ENCODE measurements at places on chromosomes 12 and 14.

- DNase-seq: no peak
These were observed 13.9 kb upstream of the DEGS2 start for GRCh38 chr14:100173353-100173752.

DNA sequence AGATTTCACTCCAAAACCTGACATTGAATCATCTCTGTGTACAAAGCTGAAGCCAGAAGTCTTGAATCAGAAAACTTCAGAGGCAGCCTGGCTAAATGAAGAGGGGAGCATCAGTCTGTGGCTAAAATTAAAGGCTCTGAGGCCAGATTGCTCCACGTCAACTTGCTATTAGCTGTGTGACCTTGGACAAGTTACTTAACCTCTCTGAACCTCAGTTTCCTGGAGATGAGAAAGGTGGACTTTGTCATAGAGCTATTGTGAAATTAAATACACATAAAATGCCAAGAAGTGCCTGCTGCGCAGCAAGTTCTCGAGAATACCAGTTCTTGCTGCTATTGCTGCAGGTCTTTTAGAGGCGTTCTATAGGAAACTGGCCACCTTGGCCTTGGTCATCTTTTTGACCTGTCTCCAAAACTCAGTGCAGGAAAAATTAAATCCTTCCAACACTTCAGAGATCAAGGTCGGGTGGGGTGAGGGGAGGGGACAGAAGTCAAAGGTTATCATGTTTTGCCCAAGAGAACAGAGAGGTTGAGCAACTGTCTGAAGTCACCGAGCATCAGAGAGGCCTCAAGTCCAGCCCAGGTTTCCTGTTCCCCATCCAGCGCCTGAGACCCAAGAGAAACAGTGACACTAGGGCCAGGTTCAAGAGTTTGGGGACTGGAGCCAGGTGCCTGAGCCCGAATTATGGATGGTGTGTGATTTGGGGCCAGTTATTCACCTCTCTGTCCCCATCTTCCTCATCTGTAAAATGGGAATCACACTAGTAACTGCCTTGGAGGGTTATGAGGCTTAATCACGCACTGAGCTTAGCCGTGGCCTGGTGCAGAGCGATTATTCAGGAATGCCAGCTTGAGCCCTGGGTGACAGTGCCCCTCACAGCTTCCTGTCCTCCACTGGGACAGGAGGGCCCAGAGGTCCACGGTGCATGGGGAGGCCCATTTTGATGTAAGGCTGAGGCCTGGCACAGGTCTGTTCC, 1.1 kb downstream of the SERPINA1 start:
- DNase-seq: no peak

- no peak for DNase-seq
These were observed 369.8 kb downstream of the AACS start for GRCh38 chr12:125434936-125435443.

DNA sequence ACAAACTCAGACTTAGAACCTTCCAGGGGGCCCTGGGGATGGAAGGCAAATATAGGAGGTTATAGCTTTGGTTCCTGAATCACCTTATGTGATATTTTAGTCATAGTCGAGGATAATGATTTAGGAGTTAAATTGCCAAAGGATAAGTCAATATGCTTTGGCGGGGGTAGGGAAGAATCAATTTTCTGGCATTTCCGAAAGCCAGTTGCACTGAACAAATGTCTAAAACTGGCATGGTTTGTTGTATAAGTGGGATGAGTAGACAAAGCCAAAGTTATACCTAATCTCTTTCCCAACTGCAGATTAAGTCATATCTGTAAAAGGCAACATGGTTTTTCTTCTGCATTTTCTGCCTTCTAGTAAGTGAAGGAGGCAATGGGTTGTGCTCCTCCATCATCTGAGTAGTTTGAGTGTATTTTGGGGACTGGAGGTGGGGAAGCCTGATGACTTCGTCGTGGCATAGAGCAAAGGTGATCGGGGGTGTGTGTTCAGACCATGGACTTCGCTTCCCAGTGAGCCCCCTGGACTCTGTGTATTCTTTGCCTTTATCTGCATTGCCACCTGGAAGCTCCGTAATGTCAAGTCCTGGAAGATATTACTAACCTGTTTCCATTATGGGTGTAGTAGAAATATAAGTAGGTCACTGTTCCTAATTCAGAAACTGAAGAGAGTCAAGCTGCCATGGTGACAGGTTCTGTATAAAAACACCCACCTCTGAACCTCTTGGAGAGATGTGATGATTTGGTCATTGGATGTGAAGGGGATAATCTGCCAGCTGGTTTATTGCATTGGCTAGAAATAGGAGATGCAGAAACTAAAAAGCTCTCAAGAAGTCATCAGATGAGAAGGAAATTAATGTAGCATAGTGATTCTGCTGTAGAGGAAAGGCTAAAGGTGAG, 24.5 kb downstream of the PPFIBP1 start:
- no peak for DNase-seq

GRCh38 chr12:38772437-38772836, 133.0 kb downstream of the CPNE8 start:
- no peak for DNase-seq

GRCh38 chr14:92994131-92994676, 71.3 kb downstream of the CHGA start:
- no peak for DNase-seq

- DNase-seq: peak; percentile 82
These were observed at the start of gene ZNF641 for GRCh38 chr12:48350249-48351021. Gene ZNF641, minus strand, starts transcription at chr12:48350919. Its CDS starts 2,829 bp downstream, at chr12:48348090.

GRCh38 chr12:77343291-77343690, 277.9 kb upstream of the E2F7 start:
- no peak for DNase-seq

GRCh38 chr14:47447076-47447475, 228.3 kb downstream of the MDGA2 start:
- no peak for DNase-seq

DNA sequence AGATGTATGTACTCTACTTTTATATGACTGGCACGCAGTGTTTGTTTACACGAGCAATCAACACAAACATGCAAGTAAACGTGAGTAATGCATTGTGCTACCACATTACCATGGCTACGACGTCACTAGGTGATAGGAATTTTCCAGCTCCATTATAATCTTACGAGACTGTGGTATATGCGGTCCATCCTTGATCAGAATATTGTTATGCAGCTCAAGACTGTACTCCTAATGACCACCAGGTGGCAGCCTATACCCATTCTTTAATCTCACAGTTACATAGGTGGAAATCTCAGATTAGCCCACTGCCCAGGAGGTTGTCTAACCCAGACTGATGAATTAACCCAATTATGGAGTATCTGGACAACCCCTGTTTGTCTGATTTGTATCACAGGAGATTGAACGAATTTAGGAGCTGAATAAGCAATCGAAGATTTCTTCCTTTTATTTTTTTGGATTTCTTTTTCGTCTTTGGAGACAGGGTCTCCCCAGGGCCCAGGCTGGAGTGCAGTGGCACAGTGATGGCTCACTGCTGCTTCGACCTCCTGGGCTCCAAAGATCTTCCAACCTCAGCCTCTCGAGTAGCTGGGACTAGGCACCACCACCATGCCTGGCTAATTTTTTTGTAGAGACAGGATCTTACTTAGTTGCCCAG, 8.7 kb upstream of the TESPA1 start:
- peak; percentile 75 for DNase-seq

DNA sequence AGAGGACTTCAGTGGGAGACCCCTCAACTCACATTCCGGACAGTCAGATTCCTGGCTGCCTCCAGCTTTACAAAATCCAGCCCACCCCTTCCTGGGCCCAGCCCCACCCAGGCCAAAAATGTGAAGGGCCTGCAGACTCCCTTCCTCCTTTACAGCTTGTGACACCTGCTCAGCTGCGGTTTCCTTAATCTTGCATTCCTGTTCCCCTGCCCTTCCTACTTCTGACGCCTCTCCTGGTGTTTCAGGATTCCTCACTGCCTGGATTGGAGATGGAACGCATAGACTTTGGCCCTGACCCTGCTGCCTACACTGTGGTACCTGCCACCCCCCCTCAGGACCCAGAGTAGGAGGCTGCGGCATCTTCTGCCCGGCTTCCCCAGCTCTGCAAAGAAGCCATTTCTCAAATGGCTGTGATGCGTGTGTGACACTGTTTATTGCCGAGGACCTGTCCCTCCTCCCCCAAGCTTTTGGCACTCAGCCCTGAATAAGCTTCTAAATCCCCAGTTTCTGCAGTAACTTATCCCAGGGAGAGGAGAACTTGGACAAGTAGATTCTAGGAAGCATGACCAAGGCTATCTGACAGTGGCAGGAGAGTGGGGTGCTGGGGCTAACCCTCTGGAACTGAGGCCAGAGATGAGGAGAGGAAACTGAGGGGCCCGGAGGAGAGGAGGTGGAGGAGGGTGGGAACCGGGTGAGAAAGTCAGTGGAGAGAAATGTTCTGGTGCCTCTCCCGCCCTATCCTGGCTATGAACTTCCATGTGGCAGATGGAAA, 24.9 kb upstream of the BCDIN3D start:
- DNase-seq: no peak

DNA sequence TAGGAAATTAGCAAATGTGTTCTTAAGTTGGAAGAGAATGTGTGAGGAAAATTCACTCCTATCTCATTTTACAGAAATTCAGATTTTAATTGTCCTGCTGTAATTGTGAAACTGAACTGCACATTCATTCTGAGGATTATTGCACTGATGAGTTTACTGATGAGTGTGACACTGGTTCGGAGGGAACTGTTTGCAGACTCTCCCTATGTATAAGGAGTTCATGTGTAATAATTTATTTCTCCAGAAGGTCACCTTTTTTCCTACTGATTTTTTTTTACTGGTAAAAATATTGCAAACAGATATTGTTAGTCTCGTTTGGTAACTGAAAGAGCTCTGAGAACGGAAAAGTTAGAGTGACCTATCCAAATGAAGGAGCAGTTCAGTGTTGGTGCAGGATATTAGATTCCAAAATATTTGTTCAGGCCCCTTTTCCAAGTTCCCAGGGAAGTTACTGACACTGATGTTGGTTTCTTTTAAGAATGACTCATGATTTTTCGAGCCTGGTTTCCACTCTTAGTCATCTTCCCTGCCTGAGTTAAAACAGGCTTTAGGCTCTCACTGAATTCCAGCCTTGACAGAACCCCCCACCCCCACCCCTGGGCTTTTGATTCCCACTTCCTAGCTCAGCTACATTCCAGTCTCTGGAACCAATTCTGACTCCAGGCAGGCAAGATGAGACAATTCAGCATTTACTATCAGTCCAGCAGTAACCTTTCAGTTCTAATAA, 18.4 kb downstream of the ANO6 start:
- no peak for DNase-seq

- DNase-seq: no peak
These were observed 180.3 kb upstream of the RTL1 start for GRCh38 chr14:101083564-101084435.

GRCh38 chr14:45868377-45868776, 615.4 kb upstream of the MIS18BP1 start:
- no peak for DNase-seq

- no peak for DNase-seq
These were observed 11.4 kb upstream of the KTN1 start for GRCh38 chr14:55568618-55569017.

DNA sequence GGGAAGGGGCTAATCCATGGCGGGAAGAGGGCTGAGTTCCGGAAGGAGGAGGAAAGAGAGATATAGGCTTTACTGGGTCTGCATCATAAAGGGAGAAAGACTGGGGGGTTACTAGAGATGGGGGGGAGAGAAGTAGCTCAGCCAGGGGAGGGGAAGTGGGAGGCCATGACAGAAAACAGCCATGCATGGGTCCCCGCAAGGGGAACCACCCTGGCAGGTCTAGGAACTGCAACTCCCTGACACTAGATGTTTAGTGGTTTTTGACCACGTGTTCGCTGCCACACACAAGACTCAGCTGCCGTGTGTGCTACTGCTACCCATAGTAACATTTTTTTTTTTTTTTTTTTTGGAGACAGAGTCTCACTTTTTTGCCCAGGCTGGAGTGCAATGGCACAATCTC, 145.0 kb downstream of the RIMBP2 start:
- DNase-seq: no peak

GRCh38 chr12:54489857-54490256, 7.7 kb upstream of the NCKAP1L start:
- DNase-seq: no peak

GRCh38 chr14:38168416-38168815, 39.3 kb upstream of the SSTR1 start:
- DNase-seq: no peak

DNA sequence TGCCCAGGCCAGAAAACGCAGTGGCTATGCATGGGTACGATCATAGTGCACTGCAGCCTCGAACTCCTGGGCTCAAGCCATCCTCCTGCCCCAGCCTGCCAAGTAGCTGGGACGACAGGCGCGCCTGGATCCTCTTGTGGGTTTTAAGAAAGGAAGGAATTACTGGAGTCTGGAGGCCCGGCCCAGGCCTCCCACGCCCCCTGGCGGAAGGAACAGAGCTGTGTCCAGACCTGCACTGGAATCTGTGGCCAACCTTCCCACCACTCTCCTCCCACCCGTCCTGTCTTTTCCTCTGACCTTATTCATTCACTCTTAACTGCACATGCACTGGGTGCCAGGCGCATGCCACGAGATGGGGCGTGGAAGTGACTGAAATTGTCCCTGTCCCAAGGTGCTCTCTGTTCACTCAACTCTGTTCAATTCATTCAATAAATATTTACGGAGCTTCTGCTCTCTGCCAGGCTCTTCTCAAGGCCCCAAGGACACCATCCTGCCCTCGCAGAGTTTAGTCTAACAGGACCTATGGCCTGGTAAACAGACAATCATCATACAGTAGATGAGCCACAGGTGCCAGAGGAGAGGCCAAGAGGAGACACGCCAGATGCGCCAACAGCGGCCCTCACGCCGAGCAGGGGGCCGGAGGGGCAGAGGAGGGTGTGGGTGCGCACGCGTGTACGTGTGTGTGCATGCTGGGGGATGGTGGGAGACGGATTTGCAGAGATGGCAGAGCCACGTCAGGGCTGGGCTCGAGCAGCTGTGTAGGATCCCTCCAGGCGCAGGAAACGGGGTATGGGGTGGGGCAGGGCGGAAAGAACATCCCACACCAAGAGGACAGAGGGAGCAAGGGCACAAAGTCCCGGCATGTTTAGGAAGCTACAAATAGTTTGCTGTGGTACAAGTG, 13.7 kb upstream of the TMEM106C start:
- peak; percentile 36 for DNase-seq

DNA sequence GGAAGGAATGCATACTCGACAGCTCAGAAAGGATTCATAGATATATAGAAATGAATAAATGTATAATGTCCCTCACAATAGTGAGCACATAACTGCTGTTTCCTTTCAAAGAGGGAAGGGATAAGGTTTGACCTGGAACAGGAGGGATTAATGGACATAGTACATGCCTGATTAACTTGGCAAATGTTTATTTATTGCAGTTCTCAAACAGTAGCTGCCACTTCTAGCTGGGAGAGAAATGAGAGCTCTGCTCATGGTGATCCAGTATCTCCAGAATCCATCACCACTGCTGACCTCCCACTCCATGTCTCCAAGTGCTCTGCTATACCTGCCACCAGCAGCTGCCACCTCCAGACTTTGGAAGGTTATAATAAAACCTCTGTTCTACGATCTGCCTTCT, 108.1 kb downstream of the LRIG3 start:
- DNase-seq: no peak

Data from CD4-positive, alpha-beta T cell treated with Interleukin-15 for 4 hours (primary cell).